ENCODE measurements at places on chromosomes 1 and 21. TPM values are rescaled to one million over a fixed set of nuclear protein-coding genes. Genes with fewer than 3 reads are reported as not detected.

- DNase-seq, result no peak
- no peaks in the 10 kb centered on the region for H3K27me3 ChIP-seq
- peaks cover 32% of the 10 kb centered on the region for H3K4me1 ChIP-seq
- no peak overlapping the region for H3K27ac ChIP-seq
Measured at GRCh38 chr1:11978301-11978700, 1.9 kb upstream of the MFN2 start.

DNA sequence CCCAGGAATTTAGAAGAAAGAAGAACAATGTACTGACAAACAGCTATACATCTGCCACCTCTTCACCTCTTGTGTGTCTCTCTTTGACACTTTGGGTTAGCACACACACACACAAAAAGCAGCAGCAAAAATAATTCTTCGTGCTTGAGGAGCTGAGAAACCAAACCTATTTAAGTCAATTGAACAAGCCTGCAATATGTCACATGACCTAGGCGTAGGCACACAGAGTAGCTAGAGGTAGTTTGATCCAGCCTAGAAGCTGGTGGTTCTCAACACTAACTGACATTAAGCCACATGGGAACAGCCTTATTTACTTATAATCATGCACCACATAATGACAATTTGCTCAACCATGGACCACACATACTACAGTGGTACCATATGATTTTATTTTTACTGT, 32.3 kb downstream of the RRAGC start:
- no peak overlapping the region for H3K27ac ChIP-seq
- no peaks in the 10 kb centered on the region for H3K36me3 ChIP-seq
- H3K4me1 ChIP-seq, result no peaks in the 10 kb centered on the region
- H3K27me3 ChIP-seq, result peaks cover 23% of the 10 kb centered on the region

DNA sequence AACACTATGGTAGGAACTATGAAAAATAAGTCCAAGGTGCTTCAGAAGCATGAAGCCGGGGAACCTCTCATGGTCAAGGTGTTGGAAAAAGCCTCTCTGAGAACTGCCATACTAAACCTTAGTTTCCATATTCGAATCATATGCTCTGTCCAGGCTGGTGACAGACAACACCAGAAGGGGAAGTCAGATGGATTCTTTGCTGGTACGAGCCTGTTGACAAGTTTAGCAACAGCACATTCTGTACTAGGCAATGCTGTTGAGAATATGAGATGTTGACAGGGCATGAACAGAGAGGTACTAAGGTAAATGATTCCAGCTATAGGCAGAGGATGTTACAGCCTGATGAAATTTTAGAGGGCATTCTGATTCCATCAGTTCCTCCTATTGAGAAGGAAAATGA, 461.3 kb upstream of the ZRANB2 start:
- no peak overlapping the region for H3K4me3 ChIP-seq
- no peak for DNase-seq
- H3K27me3 ChIP-seq, result no peaks in the 10 kb centered on the region
- no peaks in the 10 kb centered on the region for H3K36me3 ChIP-seq
- no peaks in the 10 kb centered on the region for H3K4me1 ChIP-seq
- no peak overlapping the region for H3K27ac ChIP-seq

- no peaks in the 10 kb centered on the region for H3K36me3 ChIP-seq
- peaks cover 58% of the 10 kb centered on the region for H3K4me1 ChIP-seq
- H3K27ac ChIP-seq, result peak overlapping the region; percentile 91
- DNase-seq, result no peak
- no peak overlapping the region for H3K4me3 ChIP-seq
- no peaks in the 10 kb centered on the region for H3K27me3 ChIP-seq
Measured at GRCh38 chr21:42236693-42237092, 17.8 kb downstream of the ABCG1 start.

DNA sequence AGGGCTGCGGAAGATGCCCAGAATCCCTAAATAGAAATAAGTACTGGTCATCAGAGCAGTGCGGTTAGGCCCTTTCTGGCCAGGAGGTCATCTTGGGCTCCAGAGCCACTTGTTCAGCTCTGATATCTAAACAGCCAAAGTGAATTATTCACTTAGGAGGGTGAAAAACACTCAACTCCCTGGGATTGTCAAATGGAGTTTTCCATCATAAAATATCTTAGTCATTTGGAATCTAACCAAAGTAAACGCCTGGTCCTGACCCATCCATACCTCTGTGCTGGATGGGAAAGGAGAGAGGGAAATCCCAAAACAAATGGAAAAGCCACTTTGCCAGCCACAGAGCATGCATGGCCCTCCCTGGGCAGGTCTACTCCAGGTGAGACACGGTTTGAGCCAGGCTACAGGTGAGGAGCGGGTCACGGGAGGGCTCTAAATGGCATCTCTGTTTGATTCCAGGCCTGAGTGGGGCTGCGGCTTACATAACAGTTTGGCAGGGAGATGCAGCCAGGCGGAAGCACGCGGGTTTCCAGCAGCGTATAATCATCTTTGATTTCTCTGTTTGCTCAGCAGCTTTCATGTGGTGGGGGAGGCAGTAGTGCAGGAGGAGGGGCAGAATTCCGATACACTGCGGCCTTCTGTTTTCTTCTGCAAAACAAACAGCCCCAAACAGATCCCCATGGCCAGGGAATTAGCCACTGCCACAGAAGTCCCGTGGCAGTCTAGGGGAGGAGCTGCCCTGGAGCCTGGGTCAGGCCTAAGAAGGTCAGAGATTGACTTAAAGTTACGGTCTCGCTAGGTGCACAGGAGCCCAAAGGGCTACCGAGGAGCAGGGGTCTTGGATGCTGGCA, 59.1 kb upstream of the ZNF648 start:
- H3K4me3 ChIP-seq, result no peak overlapping the region
- H3K36me3 ChIP-seq, result no peaks in the 10 kb centered on the region
- peak; percentile 68 for DNase-seq
- H3K27ac ChIP-seq, result peak overlapping the region; percentile 89

- no peaks in the 10 kb centered on the region for H3K36me3 ChIP-seq
- DNase-seq, result no peak
- no peaks in the 10 kb centered on the region for H3K4me1 ChIP-seq
- no peaks in the 10 kb centered on the region for H3K27me3 ChIP-seq
- H3K27ac ChIP-seq, result no peak overlapping the region
Measured at GRCh38 chr1:217281332-217281731, 349.6 kb downstream of the GPATCH2 start.

- no peak overlapping the region for H3K27ac ChIP-seq
- DNase-seq, result no peak
- no peaks in the 10 kb centered on the region for H3K27me3 ChIP-seq
- no peak overlapping the region for H3K4me3 ChIP-seq
- H3K36me3 ChIP-seq, result no peaks in the 10 kb centered on the region
Measured at GRCh38 chr1:248622570-248623001, 12.3 kb downstream of the OR2T11 start.

- DNase-seq, result peak; percentile 78
- peak overlapping the region; percentile 64 for H3K27ac ChIP-seq
- no peaks in the 10 kb centered on the region for H3K36me3 ChIP-seq
- no peaks in the 10 kb centered on the region for H3K27me3 ChIP-seq
- H3K4me1 ChIP-seq, result peaks cover 6% of the 10 kb centered on the region
- no peak overlapping the region for H3K4me3 ChIP-seq
Measured at GRCh38 chr1:85611856-85612255, 31.3 kb downstream of the CCN1 start.

- no peak for DNase-seq
- no peaks in the 10 kb centered on the region for H3K36me3 ChIP-seq
- no peak overlapping the region for H3K27ac ChIP-seq
- H3K4me3 ChIP-seq, result no peak overlapping the region
- no peaks in the 10 kb centered on the region for H3K4me1 ChIP-seq
- H3K27me3 ChIP-seq, result no peaks in the 10 kb centered on the region
Measured at GRCh38 chr1:44939061-44939460, 47.3 kb downstream of the EIF2B3 start.

DNA sequence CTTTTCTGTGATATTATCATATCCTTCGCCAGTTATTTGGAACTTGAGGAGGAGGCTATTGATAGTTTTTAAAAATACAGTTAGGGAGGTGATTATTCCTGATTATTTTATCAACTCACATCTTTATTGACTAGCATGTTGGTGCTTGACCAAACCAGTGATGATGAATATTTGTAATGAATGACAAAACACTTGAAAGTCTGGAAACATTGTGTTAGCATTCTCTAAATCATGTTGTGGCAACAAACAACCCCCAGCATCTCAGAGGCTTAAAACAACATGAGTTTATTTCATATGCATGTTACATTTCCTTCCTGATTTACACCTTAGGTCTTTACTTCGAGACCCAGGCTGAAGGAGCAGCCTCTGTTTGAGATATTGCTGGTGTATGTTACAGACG, 10.7 kb upstream of the JUN start:
- no peaks in the 10 kb centered on the region for H3K4me1 ChIP-seq
- no peaks in the 10 kb centered on the region for H3K36me3 ChIP-seq
- H3K27me3 ChIP-seq, result no peaks in the 10 kb centered on the region
- no peak overlapping the region for H3K27ac ChIP-seq
- H3K4me3 ChIP-seq, result no peak overlapping the region

GRCh38 chr1:243984788-243985187, 66.3 kb upstream of the ZBTB18 start:
- H3K36me3 ChIP-seq, result no peaks in the 10 kb centered on the region
- H3K4me3 ChIP-seq, result no peak overlapping the region
- DNase-seq, result no peak
- no peak overlapping the region for H3K27ac ChIP-seq

DNA sequence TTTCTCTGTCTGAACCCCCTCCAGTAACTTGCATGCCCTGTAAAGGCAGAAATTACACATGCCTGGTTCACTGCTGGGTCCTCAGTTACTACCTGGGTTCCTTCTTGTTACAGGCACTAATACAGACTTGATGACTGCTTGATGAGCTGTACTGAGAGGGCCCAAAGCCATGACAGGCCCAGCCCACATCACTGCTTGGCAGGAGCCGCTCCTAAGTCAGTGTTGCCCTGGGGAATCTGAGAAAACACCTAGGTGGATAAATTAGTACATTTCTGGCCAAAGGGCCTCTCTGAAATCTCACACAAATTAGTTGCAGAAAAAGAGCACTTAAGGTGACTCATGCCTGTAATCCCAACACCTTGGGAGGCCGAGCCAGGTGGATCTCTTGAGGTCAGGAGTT, 37.8 kb upstream of the IRF2BP2 start:
- no peak for DNase-seq
- no peaks in the 10 kb centered on the region for H3K36me3 ChIP-seq
- no peak overlapping the region for H3K27ac ChIP-seq
- H3K4me3 ChIP-seq, result no peak overlapping the region
- peaks cover 6% of the 10 kb centered on the region for H3K4me1 ChIP-seq
- H3K27me3 ChIP-seq, result no peaks in the 10 kb centered on the region

- DNase-seq, result peak; percentile 78
- H3K27me3 ChIP-seq, result no peaks in the 10 kb centered on the region
- no peak overlapping the region for H3K27ac ChIP-seq
- no peak overlapping the region for H3K4me3 ChIP-seq
- no peaks in the 10 kb centered on the region for H3K36me3 ChIP-seq
Measured at GRCh38 chr21:42021371-42022090, 11.4 kb upstream of the ZBTB21 start.

DNA sequence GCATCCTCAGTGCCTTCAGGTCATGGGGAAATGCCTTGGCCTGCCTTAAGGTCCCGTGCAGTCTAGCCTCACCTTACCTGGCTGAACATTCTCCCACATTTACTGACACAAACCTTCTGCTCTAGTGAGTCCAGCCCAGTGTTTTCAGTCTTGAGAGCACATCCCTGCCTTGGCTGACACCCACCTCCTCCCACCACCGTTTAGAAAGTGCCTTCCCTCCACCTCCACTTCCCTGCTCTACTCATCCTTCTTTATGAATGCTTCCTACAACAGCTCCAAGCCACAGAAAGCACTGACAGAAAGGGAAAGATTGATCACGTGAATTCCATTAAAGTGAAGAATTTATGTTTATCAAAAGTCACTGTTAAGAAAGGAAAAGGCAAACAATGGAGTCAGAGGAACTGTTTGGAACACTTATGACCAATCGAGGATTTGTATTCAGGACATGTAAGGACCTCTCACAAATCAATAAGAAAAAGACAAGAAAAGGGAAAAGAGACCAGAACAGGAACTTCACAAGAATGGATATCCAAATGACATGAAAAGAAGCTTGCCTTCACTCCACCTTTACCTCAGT, 59.8 kb downstream of the DDR2 start:
- H3K27ac ChIP-seq, result peak overlapping the region; percentile 73
- no peak for DNase-seq
- H3K4me1 ChIP-seq, result peaks cover 75% of the 10 kb centered on the region
- no peaks in the 10 kb centered on the region for H3K27me3 ChIP-seq
- no peaks in the 10 kb centered on the region for H3K36me3 ChIP-seq

TRNP1 gene
- 40.0 TPM for total RNA-seq

NBPF4 gene
- not detected for total RNA-seq

CASQ2 gene
- total RNA-seq, result 41.4 TPM

RASSF5 gene
- total RNA-seq, result 5.8 TPM

F13B gene
- not detected for total RNA-seq

OLIG2 gene
- not detected for total RNA-seq

OR10Z1 gene
- total RNA-seq, result not detected

IL19 gene
- not detected for total RNA-seq

ST6GALNAC3 gene
- under 0.01 TPM for total RNA-seq

CFAP45 gene
- total RNA-seq, result not detected

CYP4B1 gene
- 7.5 TPM for total RNA-seq

PPM1J gene
- total RNA-seq, result not detected

MAP3K6 gene
- total RNA-seq, result 11.6 TPM

AURKAIP1 gene
- total RNA-seq, result 133 TPM

EVI5 gene
- total RNA-seq, result 91.4 TPM

CFAP141 gene
- not detected for total RNA-seq

NUP133 gene
- 74.7 TPM for total RNA-seq

PPIAL4G gene
- total RNA-seq, result not detected

Data from stomach (tissue), 19 donors.